ENCODE measurements at places on chromosomes 12 and 14. TPM values are rescaled to one million over a fixed set of nuclear protein-coding genes. Genes with fewer than 3 reads are reported as not detected.

PIK3C2G gene
- 1.6 TPM for total RNA-seq

IAPP gene
- not detected for total RNA-seq

ACOT6 gene
- not detected for total RNA-seq

SPTB gene
- total RNA-seq: under 0.01 TPM

AKAP3 gene
- 1.5 TPM for total RNA-seq

NRXN3 gene
- total RNA-seq: under 0.01 TPM

HSP90AA1 gene
- total RNA-seq: 261 TPM

CLMN gene
- total RNA-seq: 0.63 TPM

ZC3H10 gene
- 2.7 TPM for total RNA-seq

C12orf60 gene
- total RNA-seq: 0.63 TPM

EML5 gene
- 0.13 TPM for total RNA-seq

ADGRD1 gene
- 0.26 TPM for total RNA-seq

HOTAIR gene
- total RNA-seq: not detected

CPNE6 gene
- total RNA-seq: not detected

TAS2R46 gene
- 1.0 TPM for total RNA-seq

RD3L gene
- total RNA-seq: not detected

MMP19 gene
- 0.51 TPM for total RNA-seq

KCNMB4 gene
- 0.39 TPM for total RNA-seq

KLHL33 gene
- under 0.01 TPM for total RNA-seq

PHETA1 gene
- 5.6 TPM for total RNA-seq

SLCO1B3 gene
- not detected for total RNA-seq

MAP1LC3B2 gene
- total RNA-seq: 0.13 TPM

FAM90A1 gene
- not detected for total RNA-seq

CYP46A1 gene
- total RNA-seq: 0.13 TPM

P2RX2 gene
- total RNA-seq: not detected

GPR132 gene
- total RNA-seq: under 0.01 TPM

CLBA1 gene
- 5.1 TPM for total RNA-seq

WNT1 gene
- total RNA-seq: not detected
